ENCODE measurements at places on chromosomes 7 and 10.

DNA sequence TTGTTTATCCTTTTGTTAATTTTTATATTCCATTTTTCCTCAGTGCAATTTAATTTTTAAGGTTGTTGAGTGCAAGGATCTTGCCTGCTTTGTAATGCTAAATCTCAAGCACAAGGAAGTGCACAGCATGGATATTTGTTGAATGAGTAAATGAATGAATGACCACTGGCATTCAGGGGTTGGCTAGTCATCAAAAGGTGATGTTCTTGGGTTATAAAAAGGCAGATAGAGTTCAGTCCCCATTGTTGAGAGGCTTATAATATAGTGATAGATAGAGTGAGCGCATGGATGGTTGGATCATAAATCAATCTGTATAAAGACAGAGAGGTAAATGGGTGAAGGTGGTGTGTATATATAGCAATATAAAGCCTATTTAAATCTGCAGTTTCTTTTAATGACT lies 193.2 kb upstream of the KLF6 start:
- no peak for DNase-seq

DNA sequence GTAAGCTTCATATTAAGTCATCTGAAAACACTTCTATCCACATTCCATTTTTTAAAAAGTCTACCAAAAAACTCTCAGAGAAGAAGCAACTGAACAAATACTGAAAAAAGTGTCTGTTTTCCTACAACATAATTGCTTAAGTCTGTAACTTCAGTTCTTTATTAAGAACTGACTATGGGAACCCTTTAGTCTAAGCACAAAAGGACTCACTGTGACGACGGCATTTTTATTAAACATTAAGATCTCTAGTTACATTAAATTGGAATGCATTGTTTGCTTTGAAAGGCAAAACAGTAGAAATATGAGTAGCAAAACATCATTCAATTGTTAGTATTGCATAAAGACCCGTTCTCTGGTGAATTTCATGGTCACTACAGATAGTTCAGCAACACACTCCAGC lies 5.8 kb upstream of the FAM3C start:
- DNase-seq: no peak

GRCh38 chr10:13475124-13475523 lies 53.7 kb downstream of the BEND7 start:
- DNase-seq: no peak

- no peak for DNase-seq
Observed at GRCh38 chr7:30420662-30421061, 57.9 kb downstream of the NOD1 start.

DNA sequence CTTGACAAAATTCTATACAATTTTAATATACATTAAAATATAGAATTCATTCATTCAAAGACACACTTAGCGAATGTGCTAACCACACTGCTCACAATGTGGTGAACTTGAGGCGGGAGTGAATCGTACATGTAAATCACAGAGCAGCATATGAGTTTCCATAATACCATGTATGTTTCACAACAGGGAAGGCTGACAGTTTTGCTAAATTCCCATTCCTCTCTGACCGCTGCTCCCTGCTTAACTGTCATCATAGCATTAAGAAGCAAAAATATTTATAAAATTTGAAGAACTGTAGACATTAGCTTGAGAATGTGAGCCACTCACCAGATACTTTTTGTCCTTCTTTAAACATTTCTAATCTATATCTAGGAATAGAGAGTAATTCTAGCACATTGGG lies 763.3 kb downstream of the MAGI2 start:
- no peak for DNase-seq

DNA sequence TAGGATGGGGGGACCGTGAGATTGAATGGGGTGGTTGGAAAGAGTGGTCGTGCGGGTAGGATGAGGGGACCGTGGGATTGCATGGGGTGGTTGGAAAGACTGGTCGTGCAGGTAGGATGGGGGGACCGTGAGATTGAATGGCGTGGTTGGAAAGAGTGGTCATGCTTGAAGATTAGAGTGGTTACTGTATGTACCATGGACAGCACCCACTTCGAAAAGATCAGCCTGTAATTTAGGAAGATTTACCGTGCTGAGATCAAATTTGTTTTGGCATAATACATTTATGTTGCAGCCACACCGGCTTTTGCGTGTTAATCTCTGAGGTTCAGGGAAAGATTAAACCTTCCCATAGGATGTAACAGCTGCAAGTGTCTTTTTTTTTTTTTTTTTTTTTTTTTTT lies 495.2 kb upstream of the ADARB2 start:
- DNase-seq: no peak

GRCh38 chr7:107494884-107495283 lies 25.0 kb downstream of the GPR22 start:
- no peak for DNase-seq

- DNase-seq: no peak
Observed at GRCh38 chr7:68441645-68442044, 1156.6 kb upstream of the AUTS2 start.

DNA sequence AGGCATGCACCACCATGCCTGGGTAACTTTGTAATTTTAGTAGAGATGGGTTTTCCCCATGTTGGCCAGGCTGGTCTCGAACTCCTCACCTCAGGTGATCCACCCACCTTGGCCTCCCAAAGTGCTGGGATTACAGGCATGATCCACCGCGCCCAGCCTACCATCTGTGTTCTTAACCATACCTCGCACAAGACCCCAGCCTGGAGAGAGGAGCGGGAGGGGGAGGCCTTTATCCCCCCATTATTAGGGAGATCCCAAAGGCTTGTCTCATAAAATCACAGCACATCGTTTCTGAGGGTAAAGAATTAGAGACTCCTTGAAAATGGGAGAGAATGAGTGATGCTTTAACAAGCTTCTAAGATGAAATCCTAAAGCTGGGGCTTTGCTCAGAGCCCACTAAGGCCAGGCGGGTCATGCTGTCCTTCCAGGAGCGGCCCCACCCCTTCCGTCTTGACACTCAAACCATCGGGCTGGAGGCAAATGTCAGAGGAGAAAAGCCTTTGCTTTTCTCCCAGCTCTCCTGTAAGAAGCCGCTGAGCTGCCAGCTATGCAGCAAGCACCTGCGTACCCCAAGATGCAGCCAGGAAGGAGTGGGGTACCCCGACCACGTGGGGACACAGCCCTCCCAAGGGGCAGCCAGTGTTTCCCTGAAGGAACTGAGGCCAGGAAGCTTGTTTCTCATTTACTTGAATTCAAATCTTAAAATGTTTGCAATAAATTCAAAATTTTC lies 339.7 kb downstream of the PTPRN2 start:
- DNase-seq: no peak

- DNase-seq: no peak
Observed at GRCh38 chr10:122165484-122166276, 105.4 kb upstream of the BTBD16 start.

GRCh38 chr7:66105263-66105748 lies 9.3 kb upstream of the CRCP start:
- no peak for DNase-seq

DNA sequence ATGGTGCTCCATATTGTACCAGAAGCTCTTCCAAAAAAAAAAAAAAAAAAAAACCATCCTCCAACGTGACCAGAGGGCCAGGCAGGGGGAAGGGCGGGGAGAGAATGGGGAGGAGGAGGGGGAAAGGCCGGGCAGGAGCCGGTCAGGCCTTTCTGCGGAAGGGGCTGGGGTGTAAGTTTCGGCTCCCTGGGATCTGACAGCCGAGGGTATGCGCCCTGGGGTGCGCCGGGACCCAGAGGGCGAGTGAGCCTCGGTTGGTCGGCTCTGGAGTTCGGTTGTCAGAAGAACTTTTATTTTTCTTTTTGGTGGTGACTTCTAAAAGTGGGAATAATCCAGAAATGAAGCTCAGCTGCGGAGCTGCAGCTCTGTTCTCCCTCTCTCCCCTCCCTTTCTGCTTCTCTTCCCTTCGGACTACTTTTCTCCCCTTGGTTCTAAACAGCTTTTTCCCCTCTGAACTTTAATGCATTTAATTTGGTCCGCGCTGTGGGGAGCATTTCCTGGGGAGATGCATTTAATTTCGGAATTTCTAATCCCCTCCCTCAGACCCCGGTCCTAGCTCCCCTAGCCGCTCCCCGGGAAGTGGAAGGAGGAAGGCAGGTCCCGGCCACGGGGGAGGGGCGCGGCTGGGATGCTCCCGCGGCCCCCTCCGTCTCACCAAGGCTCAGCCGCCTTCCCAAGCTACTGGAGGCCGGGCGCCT lies 3.9 kb upstream of the PAX2 start:
- no peak for DNase-seq

GRCh38 chr10:13511409-13511808 lies 17.4 kb downstream of the BEND7 start:
- DNase-seq: no peak

GRCh38 chr7:38817526-38817925 lies 91.5 kb downstream of the VPS41 start:
- no peak for DNase-seq
